Neural progenitor cell (in vitro differentiated cells): ENCODE measurements at places on chromosomes 2 and 18. TPM values are rescaled to one million over a fixed set of nuclear protein-coding genes. Genes with fewer than 3 reads are reported as not detected.
A peak's percentile ranks its signal among the peaks of the same experiment; 100 is the strongest.

DNA sequence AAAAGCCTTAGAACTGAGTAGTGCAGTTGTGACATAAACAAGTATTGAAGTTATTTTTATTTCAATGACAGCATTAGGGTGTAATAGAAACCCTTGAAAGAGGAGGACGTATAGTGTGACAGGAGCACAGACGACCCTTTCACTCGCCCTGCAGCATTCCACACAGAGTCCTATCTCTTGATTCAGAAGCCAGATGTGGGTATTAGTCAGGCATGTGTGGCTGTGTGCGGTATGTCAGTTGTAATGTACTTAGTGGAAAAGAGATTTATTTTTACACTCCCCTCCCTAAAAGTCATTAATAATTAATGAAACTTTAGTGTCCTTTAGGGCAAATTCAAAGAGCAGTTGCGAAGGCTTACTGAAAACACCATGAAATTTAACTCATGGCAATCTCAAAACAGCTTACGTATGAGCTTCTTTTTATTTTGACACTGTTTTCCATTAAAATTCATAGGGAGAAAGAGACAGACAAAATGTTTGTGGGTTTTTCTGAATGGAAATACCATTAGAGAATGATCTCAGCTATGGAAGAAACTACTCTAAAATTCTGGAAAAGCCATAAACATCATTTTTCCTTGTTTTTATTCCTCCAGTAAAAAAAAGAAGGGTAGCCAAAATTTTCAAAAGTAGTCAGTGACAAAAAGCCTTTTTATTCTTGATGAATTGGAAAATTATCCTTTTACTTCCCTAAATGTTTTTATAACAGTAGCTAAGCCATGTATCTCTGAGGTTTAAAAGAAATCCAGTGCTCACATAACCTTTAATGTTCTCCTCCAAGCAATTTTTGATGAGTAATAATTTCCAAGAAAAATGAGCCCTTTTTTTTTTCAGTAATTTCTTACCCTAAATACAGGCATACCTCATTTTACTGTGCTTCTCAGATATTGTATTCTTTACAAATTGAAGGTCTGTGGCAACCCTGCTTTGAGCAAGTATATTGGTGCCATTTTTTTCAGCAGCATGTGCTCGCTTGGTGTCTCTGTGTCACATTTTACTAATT, 84.0 kb upstream of the DSEL start:
- DNase-seq, result no peak

DNA sequence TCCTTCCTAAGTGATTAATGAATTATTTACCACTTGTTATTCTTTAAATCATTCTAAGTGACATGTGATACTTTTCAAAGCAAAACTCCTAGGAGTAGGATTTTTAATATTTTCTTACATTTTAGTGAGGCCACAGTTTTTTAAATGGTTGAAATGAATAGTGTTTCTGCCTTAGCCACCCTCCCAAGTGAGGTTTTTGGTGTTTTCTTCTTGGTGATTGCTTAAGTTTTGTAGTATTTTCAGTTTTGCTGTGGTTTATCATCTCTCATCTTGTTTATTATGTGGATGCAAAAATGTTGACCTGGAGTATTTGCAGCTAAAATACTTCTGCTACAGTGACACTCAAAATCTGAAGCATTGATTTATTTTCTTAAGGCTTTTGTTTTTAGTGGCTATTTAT, 9.8 kb downstream of the AFTPH start:
- no peak for DNase-seq

DNA sequence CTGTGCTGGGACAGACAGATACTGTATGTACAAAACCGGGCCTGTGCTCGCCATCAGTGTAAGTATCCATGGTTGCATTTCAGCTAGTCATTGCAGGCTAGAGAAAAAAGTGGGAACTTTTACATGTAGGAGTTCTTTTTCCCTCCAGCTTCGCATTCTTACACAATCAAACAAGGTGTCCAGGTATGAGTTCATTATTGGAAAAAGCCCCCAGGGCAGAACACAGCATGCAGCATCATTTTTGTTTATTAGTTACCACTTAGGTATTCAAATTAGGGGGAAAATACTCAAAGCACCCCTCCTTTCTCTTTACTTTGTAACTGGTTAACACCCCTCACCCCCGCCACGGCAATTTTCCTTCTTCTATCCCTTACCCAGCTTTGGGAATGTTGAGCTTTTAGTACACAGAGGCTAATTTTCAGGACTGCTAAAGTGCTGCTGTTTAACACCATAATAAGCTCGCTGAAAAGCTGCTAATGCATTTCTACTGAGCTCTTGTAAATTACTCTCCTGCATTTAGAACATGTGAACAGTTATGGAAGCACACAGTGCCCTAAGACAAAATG, 13.6 kb downstream of the UPP2 start:
- DNase-seq, result no peak

Gene AGAP1
- 20.4 and 26.9 TPM in 2 replicates for total RNA-seq

DNA sequence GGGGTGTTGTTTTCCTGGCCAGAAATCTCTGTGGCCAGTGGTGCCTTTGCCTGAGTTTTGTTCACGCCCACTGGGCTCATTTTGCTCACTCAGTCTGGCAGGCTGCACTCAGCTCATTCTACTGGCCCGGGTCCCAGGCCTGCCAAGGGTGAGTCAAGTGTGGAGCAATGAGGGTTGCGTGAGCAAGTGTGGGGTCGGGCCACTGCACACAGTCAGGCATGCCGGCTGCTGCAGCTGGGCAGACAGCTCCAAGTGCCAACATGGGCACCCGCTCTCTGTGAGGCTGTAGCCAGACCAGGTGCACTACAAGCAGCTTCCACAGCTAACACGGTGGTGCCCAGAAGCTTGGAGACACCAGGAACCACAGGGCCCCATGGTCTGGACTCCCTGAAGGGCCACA, 801.1 kb upstream of the RAB6C start:
- DNase-seq, result no peak

- DNase-seq, result no peak
Measured at GRCh38 chr2:234587341-234588053, 90.6 kb upstream of the ARL4C start.

DNA sequence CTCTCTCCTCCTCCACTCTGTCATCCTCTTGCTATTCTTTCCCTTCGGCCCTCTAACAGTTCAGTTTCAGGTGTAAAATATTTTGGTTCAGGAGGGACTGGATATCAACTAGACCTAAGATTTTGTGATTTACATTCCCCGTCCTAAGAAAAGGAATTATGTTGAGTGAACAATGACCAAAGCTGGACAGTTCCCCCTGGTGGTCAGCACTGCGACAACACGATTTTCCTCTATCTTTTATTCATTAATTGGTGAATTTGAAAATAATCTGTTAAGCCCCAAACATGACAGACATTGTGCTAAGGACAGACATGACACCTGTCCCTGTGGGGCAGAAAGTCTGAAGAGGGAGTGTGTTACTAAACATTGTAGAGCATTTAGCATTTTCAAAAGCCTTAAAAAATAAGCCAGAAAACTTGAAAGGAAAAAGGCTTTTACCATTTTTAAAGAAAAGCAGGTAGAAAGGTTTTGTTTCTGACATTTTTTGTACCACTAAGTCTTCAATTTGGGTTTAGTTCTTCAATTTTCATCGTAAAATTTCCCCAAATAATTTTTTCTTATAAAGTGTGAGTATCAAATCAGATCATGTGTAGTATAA, 28.4 kb upstream of the GTF2A1L start:
- DNase-seq, result peak; percentile 44

Gene LCLAT1
- total RNA-seq, result 19.2 and 21.6 TPM in 2 replicates

DNA sequence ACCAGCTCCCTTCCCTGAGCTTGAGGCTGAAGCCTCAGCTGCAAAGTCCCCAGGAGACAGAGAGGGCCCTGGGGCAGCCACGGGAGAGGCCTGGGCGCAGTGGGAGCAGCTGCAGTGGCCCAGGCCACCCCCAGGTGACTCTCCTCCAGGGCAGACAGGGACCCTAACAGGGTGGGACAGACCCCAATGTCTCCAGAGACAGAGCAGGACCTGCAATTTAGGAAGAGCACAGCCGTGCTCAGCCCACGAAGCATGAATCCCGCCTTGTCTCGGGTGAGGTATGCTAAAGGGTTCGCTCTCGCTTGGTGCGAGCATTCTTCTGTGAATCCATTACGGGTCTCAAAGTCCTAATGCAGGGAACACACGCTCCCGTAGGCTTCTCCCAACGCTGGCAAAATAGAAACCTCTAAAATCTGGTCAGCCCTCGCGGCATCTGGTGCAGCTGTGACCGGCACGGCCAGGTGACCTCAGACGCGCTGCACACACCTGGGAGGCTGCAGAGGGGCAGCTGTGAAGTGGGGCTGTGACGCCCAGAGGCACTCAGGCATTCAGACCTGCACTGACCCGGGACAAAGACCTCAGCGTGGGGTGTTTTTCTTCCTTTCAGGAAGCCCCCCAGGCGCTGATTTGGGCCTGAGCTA, 12.6 kb downstream of the MBP start:
- DNase-seq, result no peak

Gene CRYGD
- not detected in 2 replicates for total RNA-seq
